Astrocyte of the spinal cord (primary cell): ENCODE measurements at places on chromosomes 1 and 21.
A peak's percentile ranks its signal among the peaks of the same experiment; 100 is the strongest.

GRCh38 chr1:203085528-203086406 is at the start of gene MYOG:
Gene MYOG (minus strand): TSS chr1:203086012. CDS start chr1:203085961, 51 bp downstream.
- no peak for DNase-seq

- no peak for DNase-seq
Measured at GRCh38 chr1:201223852-201224665, 33.4 kb downstream of the IGFN1 start.

DNA sequence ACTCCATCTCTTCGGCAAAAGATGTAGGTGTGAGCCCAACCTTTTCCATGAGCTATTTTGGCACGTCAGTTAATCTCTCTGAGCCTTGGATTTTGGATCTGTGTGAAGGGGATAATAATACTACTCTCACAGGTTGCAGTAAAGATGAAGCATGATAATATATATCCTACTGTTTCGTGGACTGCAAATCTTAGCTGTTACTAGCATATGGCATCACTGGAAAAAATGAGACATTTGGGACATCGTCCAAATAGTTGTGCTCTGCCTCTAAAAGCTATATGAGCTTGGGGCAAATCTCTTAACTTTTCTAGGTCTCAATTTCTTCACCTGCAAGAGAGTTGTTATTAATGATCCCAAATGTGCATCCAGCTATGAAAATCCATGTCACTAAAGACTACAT is 147.4 kb upstream of the ZRANB2 start:
- DNase-seq = no peak

DNA sequence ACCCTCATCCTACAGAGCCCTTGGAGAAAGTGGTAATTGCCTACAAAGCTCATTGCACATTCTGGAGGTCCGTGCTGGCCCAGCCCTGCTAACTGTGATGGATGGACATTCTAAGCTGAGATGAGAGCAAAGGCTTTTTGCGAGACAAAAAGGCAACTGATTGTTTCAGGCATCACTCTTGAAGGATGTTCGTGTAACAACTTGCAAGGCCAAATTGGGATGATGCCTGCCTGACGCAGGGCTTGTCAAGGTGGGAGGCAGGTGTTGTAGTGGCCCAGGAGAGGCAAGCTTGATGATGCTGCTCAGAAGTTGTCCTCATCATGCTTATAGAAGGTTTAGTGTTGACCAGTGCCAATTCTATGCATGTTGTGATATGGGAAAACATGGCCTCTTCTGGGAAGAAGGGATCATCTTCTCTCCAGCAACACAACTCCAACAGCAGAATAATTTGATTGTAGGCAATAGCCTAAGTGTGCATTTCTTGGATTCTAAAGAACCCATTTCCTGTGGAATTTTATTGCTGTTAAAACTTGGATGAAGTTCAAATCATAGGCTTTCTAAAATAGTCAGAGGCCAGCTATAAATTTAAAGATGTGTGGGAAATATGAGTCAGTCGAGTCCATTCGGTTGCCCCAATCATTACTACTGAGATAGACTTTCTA is 102.5 kb upstream of the COA6 start:
- DNase-seq = peak; percentile 26

GRCh38 chr1:21610989-21611785 is 58.0 kb downstream of the RAP1GAP start:
- no peak for DNase-seq

- DNase-seq = peak; percentile 65
Measured at GRCh38 chr1:178341261-178341956, 155.4 kb downstream of the CLEC20A start.

DNA sequence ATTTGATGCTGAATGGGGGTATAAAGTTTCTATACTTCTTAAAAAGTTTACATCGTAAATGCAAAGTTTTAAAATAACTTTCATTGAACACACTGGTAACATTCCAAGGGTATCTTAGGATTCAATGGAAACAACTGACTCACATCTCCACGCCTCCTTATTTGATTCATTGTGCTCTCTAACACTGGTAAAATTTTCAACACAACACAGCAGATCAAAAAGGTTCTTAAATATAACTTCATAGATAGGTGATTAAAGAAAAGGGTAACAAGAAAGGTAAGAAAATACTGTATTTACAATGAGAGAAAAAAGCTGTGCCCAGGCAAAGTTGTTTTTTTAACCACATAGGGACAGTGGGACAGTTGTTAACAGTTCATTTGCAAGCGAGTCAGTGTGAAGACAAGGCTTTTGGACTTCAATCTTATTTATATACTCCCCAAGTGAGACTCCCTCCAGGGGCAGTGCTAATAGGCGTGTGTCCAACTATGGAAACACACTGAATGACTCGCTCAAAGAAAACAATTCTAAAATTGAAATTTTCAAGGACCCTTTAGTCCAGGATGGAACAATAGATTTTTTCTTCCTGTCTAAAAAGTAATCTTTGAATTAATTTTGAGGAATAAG is 140.5 kb downstream of the TIAM1 start:
- DNase-seq = peak; percentile 82

GRCh38 chr1:94998748-94999147 is 71.8 kb upstream of the CNN3 start:
- no peak for DNase-seq

DNA sequence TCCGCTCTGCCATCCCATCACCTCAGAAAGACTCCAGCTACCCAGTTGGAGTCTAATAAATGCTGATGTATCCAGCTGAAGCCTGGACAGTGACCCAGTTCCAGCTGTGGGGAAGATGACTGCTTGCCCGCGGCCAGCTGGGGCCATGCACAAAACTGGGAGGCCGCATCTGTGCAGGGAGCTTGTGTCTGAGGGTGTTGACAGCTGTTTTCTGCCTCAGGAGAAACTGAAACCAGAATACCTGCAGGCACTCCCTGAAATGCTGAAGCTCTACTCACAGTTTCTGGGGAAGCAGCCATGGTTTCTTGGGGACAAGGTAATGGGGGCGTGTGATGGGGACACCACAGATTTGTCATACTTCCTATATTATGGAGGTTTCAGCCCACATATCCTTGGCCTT is 3.2 kb downstream of the GSTM2 start:
- DNase-seq = no peak

DNA sequence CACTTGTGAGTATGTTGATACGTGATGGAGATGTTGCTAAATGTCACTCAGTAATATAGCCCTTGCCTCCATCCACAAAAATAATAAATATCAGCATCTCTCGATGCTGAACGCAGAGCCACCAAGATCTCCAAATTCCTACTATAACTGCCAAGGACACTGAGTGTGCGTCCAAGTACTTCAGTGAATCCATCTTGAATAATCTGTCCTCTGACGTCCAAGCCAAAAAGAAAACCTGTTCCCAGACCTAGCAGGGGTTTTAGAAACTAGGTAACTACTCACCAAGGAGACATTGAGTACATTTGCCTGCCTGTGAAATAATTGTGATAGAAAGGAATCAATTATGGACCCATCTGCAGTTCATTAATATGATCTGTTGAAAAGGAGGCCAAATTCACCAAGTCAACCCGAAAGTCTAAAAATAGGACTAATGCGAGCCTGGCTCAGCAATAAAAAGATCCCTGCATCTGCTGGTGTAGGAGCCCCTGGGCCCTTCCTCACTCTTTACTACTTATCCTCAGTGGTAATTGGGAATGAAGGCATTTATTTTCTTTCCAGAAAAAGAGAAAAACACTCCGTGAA is 226.9 kb upstream of the IRF2BP2 start:
- no peak for DNase-seq

DNA sequence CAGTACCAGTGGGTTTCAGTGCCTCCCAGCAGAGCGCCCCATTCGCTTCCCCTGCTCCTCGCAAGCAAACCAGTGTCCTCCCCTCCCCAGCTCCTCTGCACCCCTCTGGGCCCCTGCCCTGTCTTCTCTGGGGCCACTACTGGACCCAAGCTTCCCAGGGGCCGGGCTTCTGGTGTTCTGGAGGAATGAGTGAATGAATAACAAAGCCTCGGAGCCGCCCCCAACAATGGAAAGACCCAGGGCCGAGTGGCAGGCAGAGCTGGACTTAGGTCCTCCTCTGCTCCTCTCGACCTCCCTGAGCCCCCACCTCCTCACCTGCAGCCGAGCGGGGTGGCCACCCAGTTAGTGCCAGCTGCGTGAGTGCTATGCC is 37.6 kb downstream of the MATN1 start:
- DNase-seq = no peak

DNA sequence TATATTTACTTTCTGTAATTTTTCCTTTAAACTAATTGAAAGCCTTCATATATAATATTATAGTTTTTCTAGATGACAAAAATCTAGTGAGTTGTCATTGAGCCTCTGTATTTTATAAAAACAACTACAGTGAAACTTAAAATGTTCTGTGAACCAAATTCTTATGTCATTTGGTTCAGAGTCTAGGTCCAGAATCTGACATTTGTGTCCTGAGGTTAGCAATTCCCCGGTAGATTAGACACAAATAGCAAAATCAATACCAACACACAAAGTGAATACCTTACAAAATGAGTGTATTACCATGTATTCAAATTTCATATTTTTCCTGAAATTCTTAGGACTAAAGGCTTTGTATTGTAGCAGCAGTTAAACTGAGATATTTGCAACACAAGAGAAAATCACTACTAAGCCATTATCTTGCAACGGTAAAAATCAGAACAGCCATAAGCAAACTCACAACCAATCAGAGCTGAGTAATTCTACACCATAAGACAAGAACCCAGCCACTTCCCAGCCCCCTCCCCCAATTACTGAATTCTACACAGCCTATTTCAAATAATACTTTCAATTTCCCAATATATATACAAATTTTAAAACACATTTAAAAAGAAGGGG is 573.5 kb downstream of the SMYD3 start:
- DNase-seq = no peak
